ENCODE measurements at places on chromosomes 7 and 10. TPM values are rescaled to one million over a fixed set of nuclear protein-coding genes. Genes with fewer than 3 reads are reported as not detected.
A peak's percentile ranks its signal among the peaks of the same experiment; 100 is the strongest.

DNA sequence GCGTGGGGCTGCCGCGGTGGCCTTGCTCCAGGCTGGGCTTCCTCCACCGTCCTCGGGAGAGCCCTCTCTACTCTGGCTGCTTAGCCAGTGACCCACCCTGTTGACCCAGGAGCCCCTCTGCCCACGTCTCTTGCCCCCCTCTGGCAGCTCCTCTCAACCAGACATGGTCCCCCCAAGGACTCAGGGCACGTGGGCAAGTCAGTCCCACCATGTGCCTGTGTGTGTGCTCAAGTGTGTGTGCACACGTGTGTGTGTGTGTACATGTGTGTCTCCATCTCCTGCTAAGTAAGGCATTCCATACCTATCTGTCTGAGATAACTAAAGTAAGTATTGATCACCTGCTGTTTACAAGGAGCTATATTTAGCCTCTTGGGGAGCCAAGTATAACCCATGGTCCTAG is 101.0 kb downstream of the C10orf105 start:
- peaks cover 27% of the 10 kb centered on the region for H3K27me3 ChIP-seq
- H3K4me3 ChIP-seq = no peak overlapping the region
- H3K36me3 ChIP-seq = no peaks in the 10 kb centered on the region
- no peak for DNase-seq
- peaks cover 19% of the 10 kb centered on the region for H3K4me1 ChIP-seq
- no peak overlapping the region for H3K27ac ChIP-seq

DNA sequence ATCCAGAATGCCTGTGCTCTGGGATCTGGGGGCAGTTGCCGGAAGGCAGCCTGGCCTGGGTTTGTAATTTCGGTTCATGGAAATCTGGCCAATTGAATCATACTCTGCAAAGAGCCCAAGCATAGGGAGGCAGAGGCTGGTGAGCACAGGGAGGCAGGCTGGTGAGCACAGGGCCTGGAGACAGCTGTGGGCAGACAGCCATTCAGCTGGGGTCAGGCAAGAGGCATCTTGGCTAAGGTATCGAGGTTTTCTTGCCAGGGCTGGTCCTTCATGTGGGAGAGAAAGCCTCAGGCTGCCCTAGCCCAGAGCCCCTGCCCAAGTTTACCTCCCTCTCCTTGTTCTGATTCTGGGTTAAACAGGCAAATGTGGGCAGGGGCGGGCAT is 63.7 kb upstream of the BAIAP2L1 start:
- H3K4me1 ChIP-seq = peaks cover 8% of the 10 kb centered on the region
- no peak for DNase-seq
- no peak overlapping the region for H3K4me3 ChIP-seq
- H3K36me3 ChIP-seq = no peaks in the 10 kb centered on the region
- H3K27ac ChIP-seq = no peak overlapping the region

DNA sequence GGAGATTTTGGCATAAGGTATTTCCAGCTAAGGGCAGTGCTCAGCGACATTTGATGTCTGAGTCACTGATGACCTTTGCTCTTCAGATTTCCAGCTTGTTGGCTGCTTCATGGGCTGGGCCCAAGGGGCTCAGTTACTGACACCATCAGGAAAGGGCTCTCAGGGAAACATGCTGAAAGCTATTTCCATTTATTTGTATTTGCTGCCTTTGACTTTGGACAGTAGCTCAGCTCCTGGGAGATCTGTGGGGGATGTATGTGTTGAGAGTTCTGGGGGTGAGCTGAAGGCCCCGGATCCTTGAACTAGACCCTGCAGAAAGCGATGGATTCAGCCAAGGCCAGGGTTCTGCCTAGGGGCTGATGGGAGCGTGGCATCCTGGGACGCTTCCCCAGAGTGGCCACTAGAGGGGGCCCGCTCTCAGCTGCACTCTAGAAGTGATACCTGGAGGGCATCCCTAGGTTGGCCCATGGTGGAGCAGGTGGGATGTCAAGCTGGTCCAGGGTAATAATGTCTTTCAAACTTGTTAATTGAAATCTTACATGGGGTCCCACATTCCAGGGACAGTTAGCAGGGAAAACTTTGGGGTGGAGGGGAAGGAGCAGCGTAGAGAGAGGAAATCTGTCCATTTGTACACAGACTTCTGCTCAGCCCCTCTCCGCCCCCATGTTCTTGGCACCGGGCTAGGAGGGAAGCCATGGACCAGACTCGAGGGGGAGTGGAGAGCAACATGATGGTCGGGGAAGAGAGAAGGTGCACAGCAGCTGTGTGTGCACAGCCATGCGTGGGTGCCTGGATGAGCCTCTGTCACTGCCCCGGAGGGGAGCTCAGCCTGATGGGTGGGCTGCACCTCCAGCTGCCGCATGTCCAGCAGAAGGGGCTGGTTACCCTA is 3.0 kb upstream of the BTBD16 start:
- no peak overlapping the region for H3K4me3 ChIP-seq
- H3K4me1 ChIP-seq = peaks cover 28% of the 10 kb centered on the region
- H3K36me3 ChIP-seq = peaks cover 1% of the 10 kb centered on the region
- no peaks in the 10 kb centered on the region for H3K27me3 ChIP-seq

Gene ATOH7
- not detected for total RNA-seq

Gene OR2A12
- total RNA-seq = not detected

Gene C7orf33
- not detected for total RNA-seq

- H3K27me3 ChIP-seq = no peaks in the 10 kb centered on the region
- H3K4me1 ChIP-seq = no peaks in the 10 kb centered on the region
- H3K27ac ChIP-seq = no peak overlapping the region
- no peak overlapping the region for H3K4me3 ChIP-seq
Measured at GRCh38 chr7:19161671-19162070, 16.4 kb upstream of the FERD3L start.

Gene MALRD1
- total RNA-seq = 5.0 TPM

DNA sequence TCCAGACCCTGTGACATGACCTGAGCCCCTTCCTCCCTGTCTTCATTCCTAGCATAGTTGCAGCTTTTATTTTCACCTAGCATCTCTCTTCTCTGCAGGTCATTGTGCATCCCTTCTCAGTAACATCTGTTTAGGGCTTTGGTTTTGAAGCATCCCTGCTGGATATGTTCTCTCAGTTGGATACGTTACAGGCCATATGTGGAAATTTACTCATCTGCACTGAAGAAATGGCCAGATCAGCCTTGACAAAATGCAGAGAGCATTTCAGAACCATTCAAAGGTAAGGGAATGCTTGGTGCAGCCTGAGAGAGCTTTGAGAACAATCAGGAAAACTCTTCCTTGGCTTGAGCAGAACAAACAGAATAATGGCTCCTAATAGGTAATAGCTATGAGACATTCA is 647.0 kb downstream of the KCNMA1 start:
- peaks cover 1% of the 10 kb centered on the region for H3K27me3 ChIP-seq
- no peak overlapping the region for H3K4me3 ChIP-seq
- H3K36me3 ChIP-seq = no peaks in the 10 kb centered on the region
- H3K4me1 ChIP-seq = no peaks in the 10 kb centered on the region

- no peaks in the 10 kb centered on the region for H3K36me3 ChIP-seq
- H3K4me3 ChIP-seq = no peak overlapping the region
- H3K27ac ChIP-seq = no peak overlapping the region
- no peaks in the 10 kb centered on the region for H3K4me1 ChIP-seq
- no peaks in the 10 kb centered on the region for H3K27me3 ChIP-seq
- DNase-seq = no peak
Measured at GRCh38 chr7:15703732-15704131, 17.2 kb upstream of the MEOX2 start.

Gene CASP2
- 21.2 TPM for total RNA-seq

Gene TACC2
- total RNA-seq = 11.8 TPM

GRCh38 chr7:1779445-1779844 is 109.4 kb downstream of the ELFN1 start:
- H3K4me1 ChIP-seq = no peaks in the 10 kb centered on the region
- no peak overlapping the region for H3K4me3 ChIP-seq
- no peak overlapping the region for H3K27ac ChIP-seq
- H3K36me3 ChIP-seq = no peaks in the 10 kb centered on the region

DNA sequence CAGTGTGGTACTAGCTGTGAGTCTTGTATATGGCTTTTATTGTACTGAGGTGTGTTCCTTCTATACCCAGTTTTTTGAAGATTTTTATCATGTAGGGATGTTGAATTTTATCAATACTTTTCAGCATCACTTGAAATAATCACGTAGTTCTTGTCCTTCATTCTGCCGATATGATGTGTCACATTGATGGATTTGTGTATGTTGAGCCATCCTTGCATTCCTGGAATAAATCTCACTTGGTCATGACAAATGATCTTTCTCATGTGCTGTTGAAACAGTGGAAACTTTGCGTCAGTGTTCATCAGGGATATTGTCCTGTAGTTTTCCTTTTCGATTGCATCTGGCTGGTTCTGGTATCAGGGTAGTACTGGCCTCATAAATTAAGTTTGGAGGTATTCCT is 7.1 kb upstream of the PRKAR1B start:
- H3K4me3 ChIP-seq = no peak overlapping the region
- peaks cover 47% of the 10 kb centered on the region for H3K4me1 ChIP-seq
- no peak for DNase-seq
- peaks cover 44% of the 10 kb centered on the region for H3K36me3 ChIP-seq
- no peak overlapping the region for H3K27ac ChIP-seq

- H3K27me3 ChIP-seq = peaks cover 8% of the 10 kb centered on the region
- H3K36me3 ChIP-seq = no peaks in the 10 kb centered on the region
- no peak for DNase-seq
- no peak overlapping the region for H3K4me3 ChIP-seq
- peaks cover 11% of the 10 kb centered on the region for H3K4me1 ChIP-seq
- H3K27ac ChIP-seq = no peak overlapping the region
Measured at GRCh38 chr10:120975868-120976225, 124.7 kb downstream of the WDR11 start.

Gene TET1
- 10.6 TPM for total RNA-seq

GRCh38 chr10:3972460-3973301 is 187.7 kb upstream of the KLF6 start:
- peaks cover 18% of the 10 kb centered on the region for H3K27me3 ChIP-seq
- H3K36me3 ChIP-seq = no peaks in the 10 kb centered on the region
- no peaks in the 10 kb centered on the region for H3K4me1 ChIP-seq

DNA sequence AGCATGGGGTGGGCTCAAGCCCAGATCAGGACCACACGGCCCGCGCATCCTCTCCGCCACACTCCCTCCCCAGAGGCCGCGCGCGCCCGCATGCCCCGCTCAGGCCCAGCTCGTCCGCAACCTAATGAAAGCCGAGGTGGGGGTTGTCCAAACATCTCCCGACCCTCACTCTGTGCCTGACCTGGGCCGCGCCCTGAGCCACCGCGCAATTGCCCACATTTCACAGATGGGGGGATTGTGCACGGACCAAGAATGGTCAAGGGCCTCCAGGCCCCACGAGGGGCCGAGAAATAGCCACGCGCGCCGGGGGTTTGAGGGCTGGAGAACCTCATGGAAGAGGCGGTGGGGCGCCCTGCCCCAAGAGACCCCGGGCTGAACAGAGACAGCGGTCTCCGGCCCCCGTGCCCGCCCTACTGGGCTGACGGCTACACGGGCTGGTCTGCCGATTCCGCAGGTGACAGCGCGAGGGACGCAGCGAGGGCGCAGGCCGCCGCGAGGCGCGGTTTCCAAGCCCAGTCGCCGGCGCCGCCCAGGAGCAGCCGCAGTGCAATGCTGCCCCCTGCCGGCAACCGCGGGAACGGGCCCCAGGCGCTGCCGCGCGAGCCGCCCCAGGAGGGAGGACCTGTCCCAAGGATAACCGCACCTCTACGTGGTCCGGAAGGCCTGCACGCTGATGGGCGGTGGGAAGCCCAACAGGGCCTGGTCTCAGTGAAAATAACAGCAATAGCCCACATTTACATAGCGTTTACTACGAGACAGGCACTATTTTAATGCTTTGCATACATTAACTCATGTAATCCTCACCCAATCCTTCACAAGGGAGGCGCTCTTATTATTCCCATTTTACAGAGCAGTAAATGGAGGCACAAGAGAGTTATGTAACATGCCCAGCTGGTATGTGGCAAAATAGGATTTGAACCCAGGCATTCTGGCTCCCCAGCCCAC is 10.5 kb upstream of the GRID1 start:
- H3K4me3 ChIP-seq = no peak overlapping the region
- no peaks in the 10 kb centered on the region for H3K36me3 ChIP-seq
- no peaks in the 10 kb centered on the region for H3K4me1 ChIP-seq
- H3K27me3 ChIP-seq = peaks cover 8% of the 10 kb centered on the region
- H3K27ac ChIP-seq = no peak overlapping the region
- DNase-seq = peak; percentile 45

DNA sequence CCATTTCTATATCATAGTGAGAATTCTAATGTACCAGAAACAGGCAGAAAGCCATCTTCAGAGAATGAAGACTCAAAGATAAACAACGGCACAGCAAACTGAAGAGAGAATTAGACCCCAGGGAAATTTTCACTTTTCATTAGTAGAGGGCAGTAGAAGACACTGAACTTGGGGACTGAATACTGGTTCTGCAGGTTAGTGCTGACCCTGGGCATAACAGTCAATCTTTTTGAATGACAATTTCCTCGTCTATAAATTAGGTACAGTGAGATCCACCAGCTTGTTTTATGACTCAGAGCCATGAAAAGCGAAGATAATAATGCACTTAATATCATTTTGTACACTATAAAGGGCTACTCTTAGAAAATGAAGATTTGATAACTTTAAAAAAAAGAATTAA is 13.7 kb downstream of the FKBP14 start:
- H3K27ac ChIP-seq = no peak overlapping the region
- H3K36me3 ChIP-seq = peaks cover 3% of the 10 kb centered on the region
- DNase-seq = no peak
- no peaks in the 10 kb centered on the region for H3K27me3 ChIP-seq

Gene TUBAL3
- 0.07 TPM for total RNA-seq

- H3K36me3 ChIP-seq = no peaks in the 10 kb centered on the region
- no peaks in the 10 kb centered on the region for H3K4me1 ChIP-seq
- no peak for DNase-seq
- no peak overlapping the region for H3K4me3 ChIP-seq
- H3K27me3 ChIP-seq = peaks cover 37% of the 10 kb centered on the region
Measured at GRCh38 chr10:71126432-71126831, 85.9 kb upstream of the UNC5B start.

- H3K27me3 ChIP-seq = no peaks in the 10 kb centered on the region
- DNase-seq = no peak
- H3K27ac ChIP-seq = peak overlapping the region; percentile 23
- H3K4me3 ChIP-seq = no peak overlapping the region
- peaks cover 76% of the 10 kb centered on the region for H3K4me1 ChIP-seq
Measured at GRCh38 chr7:100154651-100155491, 3.7 kb downstream of the TRAPPC14 start.

Gene LOXL4
- total RNA-seq = 8.8 TPM

GRCh38 chr10:109029870-109030269 is 893.4 kb downstream of the XPNPEP1 start:
- H3K27ac ChIP-seq = no peak overlapping the region
- H3K4me1 ChIP-seq = no peaks in the 10 kb centered on the region
- no peaks in the 10 kb centered on the region for H3K27me3 ChIP-seq
- no peak overlapping the region for H3K4me3 ChIP-seq

Gene ANKRD7
- not detected for total RNA-seq

GRCh38 chr10:98016772-98017475 is 13.5 kb downstream of the CRTAC1 start:
- peaks cover 3% of the 10 kb centered on the region for H3K27me3 ChIP-seq
- no peaks in the 10 kb centered on the region for H3K4me1 ChIP-seq
- H3K4me3 ChIP-seq = no peak overlapping the region
- no peaks in the 10 kb centered on the region for H3K36me3 ChIP-seq
- DNase-seq = no peak

Gene NME8
- not detected for total RNA-seq

DNA sequence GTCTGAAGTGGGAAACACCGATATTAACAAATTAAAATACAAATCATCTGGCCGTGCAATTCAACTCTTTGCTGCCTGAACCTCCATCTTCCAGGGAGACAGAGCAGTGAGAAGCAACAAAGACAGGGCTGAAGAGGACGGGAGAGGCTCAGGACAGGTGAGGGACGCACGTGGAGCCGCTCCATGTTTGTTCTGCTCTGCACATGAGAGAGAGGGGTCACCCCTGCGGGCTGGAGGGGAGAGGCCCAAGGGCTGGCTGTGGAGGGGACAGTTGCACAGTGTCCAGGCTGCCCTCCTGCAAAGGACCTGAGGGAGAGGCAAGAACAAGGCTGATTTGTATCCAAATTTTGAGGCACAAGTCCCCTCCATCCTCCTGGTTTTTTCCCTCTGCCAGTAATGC is 41.7 kb downstream of the COBL start:
- H3K27me3 ChIP-seq = no peaks in the 10 kb centered on the region
- H3K4me1 ChIP-seq = peaks cover 37% of the 10 kb centered on the region
- no peak overlapping the region for H3K27ac ChIP-seq
- DNase-seq = no peak

Measured in HepG2 (cell line).